ENCODE measurements at places on chromosomes 5 and 9.

DNA sequence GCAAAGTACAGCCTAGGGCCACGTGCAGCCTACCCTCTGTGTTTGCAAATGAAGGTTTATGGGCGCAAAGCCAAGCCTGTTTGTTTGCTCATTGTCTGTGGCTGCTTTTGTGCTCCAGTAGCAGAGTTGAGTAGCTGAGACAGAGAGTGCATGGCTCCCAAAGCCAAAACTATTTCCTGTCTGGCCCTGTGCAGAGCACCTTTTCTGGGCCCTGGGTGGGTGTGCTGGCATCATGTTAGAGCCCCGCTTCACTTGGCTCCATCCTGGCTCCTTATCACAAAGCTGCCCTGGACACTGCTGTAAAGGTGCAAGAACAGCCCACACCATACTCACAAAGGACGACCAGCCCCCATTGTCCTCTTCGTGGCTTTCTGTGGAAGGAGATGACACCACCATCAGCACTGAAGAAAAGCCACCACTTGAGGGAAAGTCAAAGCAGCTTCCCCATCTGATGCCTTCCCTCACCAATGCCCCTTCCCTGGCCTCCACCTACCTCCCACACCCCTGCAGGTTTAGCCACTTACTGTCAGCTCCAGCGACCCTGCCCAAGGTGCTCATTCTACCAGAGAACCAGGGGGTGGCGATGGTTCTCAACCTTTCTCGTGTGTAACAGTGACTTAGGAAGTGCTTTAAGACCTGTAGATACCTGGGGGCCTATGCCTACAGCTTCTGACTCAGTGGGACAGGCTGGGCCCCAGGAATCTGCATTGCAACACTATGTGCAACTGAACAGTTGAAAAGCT is 23.4 kb downstream of the LCP2 start:
- no peak for DNase-seq

GRCh38 chr5:181114284-181114843 is 16.6 kb downstream of the OR2V1 start:
- DNase-seq, result no peak

- DNase-seq, result no peak
Measured at GRCh38 chr5:109644829-109645228, 44.9 kb upstream of the MAN2A1 start.

GRCh38 chr5:174412941-174413340 is 311.4 kb upstream of the MSX2 start:
- DNase-seq, result no peak

DNA sequence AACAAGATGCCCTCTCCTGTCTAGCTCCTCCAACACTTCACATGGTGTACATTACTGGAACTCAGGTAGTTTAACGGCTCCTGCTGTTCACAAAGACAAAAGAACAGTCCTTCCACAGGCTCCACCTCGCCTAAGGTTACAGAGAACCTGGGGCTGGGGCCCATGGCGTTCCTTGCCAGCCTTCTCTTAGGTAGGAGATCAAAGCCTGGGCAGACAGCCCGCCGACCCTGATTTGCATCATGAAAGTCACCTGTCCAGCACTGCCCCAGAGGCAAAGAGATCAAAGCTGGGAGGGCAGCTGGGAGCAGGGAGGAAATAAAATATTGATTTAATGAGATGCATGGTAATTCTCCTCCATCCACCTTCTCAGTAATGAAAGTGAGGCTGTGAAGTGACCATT is 115.0 kb upstream of the SLIT3 start:
- DNase-seq, result no peak

DNA sequence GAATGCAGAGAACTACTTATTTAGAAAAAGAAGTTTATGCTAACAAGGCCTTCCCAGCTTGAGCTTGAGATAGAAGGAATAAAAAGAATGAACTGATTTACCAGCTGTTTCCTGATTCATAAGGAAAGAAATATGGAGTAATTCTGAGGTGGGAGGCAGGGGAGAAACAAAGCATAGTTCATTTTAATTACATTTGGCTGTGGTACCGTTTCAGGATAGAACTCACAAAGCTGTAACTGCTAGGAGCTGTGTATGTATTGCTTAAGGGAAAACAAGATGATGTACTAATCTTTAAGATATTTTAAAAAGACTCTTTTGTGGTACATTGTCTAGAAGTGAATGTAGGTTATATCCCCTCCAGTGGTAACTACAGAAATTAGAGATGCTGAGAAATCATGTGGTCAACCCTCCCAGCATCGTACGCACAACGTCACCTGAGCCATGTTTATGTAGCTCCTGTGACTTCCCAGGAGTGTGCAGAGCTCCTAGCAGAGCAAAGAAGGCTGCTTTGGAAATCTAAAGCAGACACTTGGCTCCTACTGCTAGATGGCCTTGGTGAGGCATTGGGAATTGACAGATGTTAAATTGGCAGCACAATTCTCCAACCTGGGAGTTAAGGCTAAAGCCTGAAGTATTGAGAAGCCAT is 208.3 kb upstream of the VLDLR start:
- DNase-seq, result no peak

- no peak for DNase-seq
Measured at GRCh38 chr5:170545313-170545712, 41.5 kb downstream of the KCNIP1 start.

DNA sequence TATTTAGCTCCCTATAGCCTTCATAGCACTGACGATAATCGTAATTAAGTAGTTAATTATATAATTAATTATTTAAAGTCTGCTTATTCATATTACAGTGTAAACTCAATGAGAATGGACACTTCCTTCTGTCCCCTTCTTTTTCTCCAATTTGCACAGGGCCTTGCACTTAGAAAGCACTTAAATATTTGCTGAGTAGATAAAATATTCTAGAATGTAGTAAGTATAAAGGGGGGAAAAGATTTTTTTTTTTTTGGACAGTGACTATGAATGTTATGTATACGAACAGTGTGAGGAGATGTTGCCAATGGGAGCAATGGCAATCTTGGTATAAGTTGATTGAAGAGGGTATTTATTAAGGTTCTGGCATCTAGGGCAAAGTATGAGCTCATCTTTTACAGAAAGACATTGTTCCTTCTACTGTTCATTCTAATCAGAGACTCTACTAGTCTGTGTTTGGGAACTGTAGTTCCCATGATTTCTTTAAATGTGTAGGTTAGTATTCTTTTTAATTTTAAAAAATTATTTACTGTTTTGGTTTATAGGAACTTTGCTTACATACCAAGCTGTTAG is 49.4 kb downstream of the YTHDC2 start:
- DNase-seq, result no peak

GRCh38 chr5:72288924-72289323 is 31.1 kb downstream of the MRPS27 start:
- no peak for DNase-seq

DNA sequence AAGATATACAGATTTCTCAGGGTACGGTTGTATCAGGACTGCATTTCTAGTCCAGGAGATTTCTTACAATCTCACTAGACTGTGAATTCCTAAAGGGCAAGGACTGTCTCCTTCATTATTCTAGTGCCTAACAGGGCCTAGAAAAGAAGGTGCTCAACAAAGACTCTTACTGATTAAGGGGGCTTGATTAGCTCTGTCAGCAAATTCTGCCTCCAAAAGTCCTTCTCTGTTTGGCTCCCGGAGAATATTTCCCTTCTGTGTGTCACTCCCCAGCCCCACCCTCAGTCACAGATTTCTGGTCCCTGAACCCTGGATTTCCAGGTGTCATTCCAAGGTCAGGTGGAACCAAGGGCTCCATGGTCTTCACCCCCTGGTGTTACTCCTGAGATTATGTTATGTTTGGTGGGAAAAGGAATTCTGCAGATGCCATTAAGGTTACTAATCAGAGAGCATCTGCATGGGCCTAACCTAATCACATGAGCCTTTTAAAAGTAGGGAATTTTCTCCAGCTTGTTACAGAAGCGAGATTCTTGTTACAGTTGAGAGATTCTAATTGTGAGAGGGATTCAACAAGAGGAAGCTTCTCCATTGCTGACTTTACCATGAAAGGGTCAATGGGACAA is 167.7 kb upstream of the LHFPL2 start:
- no peak for DNase-seq

DNA sequence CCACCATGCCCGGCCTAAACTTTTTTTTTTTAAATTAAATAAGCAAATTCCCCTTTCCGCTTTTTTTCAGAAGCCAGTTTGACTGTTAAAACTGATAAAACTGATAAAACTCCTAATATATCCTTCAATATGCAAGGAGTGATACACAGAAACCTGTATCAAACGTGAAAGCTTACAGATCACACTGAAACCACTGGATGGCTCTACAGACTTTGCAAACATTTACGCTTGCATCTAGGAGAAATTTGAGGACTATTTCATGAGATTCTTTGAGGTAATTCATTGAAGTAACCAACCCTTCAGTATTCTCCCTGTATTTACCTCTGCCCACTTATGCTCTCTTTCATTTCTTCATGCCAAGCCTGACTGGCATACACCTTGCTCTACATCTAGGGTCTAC is 40.6 kb upstream of the CHD1 start:
- DNase-seq, result no peak

- no peak for DNase-seq
Measured at GRCh38 chr9:83424831-83425230, 113.4 kb downstream of the FRMD3 start.

GRCh38 chr9:36091026-36091953 is 45.2 kb upstream of the GLIPR2 start:
- no peak for DNase-seq

DNA sequence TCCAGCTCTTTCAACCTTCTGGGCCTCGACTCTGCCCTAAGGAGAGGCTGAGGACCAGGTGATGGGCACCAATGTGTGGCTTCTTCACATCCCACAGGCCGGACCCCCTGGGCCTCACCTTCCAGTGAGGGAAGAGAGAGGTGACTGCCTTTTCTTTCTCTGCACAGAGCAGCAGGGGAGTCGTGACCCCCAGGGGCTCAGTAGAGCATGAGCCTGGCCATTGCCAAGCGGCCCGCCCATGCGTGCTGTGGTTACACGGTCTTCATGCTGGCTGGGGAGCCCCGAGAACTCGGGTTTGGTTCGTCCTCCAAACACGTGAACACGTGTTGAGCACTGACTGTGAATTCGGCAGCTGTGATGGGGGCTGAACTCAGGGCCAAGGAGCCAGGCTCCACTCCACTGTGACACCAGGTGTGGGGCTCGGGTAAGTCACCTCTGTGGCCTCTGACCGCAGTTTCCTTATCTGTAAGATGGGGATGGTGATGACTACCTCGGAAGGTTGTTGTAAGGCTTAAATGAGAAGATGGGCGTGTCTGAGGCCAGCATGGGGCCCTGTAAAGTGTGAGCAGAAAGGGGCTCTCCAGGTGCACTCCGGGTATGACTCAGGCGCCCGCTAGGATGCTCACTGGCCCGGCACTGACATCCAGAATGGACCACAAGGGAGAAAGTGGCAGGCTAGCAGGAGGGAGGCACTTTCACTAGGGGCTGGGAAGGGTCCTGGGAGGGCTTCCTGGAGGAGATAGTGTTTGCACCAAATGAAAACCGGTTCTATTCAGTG is 13.4 kb upstream of the GRHPR start:
- peak; percentile 47 for DNase-seq

DNA sequence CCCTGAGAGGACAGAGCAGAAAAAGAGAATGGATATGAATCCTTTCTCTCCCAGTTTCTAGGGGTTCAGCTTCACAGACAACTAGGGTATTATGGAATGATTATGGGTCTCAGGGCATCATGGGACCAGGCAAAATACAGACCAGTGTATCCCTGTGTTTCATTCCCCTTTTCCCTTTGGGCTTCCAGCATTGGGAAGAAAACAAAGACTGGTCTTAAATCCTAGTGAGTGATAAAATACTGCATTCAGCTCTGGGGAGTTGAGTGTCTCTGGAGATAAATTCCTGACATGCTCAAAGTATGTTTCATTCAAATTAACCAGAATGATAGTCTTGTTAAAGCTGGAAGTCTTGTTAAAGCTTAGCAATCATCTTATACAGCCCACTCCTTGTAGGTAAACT is 2.4 kb upstream of the POU4F3 start:
- DNase-seq, result no peak

GRCh38 chr9:113219186-113219936 is 1.7 kb downstream of the FKBP15 start:
- DNase-seq, result no peak

DNA sequence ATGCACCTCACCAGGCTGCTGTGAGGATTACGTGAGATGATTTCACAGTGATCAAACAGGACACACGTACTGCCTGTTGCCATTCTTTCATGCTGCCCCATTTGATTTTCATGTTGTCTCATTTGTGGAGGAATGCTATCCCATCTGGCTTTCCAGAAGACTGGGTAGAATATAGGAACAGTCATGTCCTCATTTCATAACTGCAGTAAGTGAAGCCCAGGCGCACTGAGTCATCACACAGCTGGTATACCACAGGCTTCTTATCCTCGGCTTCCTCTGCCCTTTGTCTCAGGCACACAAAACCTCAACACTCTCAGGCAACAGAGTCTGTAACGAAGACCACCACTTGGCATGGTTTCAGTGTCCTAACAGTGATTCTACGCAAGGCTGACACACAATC is 62.3 kb downstream of the LHFPL2 start:
- no peak for DNase-seq

DNA sequence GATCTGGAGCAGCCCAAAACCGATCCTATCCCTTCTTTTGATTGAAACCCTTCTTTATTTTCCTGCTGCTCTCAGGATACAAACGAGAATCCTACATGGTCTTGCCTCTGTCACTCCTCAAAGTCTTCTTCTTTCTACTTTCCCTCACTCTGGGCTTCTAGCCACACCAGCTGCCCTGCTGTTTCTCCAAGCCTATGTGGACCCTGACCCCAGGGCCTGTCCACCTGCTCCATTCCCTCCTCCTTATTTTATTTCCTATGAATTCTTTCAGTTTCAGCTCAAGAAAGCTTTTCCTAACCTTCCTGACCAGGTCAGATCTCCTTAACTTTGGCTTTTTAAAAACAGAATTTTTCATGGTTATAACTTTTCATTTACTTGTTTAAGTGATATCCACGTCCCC is 141.0 kb downstream of the ARHGAP26 start:
- no peak for DNase-seq

DNA sequence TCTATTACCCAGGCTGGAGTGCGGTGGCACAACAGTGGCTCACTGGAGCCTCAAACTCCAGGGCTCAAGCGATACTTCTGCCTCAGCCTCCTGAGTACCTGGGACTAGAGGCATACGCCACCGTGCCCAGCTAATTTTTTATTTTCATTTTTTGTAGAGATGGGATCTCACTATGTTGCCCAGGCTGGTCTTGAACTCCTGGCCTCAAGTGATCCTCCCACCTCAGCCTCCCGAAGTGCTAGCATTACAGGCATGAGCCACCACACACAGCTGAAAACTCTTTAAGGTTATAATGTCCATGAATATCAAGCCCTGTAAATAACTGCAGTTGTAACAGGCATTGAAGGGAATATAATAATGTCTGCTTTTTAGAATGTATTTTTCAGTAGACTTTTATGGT is 271.2 kb downstream of the AOPEP start:
- DNase-seq, result no peak

- no peak for DNase-seq
Measured at GRCh38 chr9:101650142-101650541, 55.4 kb upstream of the PPP3R2 start.

GRCh38 chr5:33631786-33632185 is 191.0 kb downstream of the TARS1 start:
- peak; percentile 15 for DNase-seq

Measured in GM12891 (cell line).